ENCODE measurements at places on chromosomes 6 and 20.
A peak's percentile ranks its signal among the peaks of the same experiment; 100 is the strongest.

- peak; percentile 79 for DNase-seq
These were observed 14.3 kb upstream of the NCOA3 start for GRCh38 chr20:47487175-47487917.

DNA sequence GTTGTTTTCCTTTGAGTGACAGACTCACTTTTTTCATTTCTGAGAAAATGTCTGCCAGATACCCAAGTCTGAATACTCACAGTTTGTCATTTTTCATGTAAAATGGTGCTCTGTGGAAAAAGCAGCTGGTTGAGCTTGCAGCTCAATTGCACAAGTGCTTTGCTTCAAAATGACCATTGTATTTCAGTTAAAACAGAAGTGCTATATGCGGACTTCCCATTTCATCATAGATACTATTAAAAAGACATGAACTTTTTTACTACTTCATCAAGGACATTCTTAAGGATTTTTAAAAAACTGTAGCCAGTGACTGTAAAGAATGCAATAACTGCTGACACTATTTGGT lies 61.5 kb downstream of the KCNS1 start:
- DNase-seq = no peak

- no peak for DNase-seq
These were observed 132.6 kb upstream of the RIN2 start for GRCh38 chr20:19625426-19625825.

DNA sequence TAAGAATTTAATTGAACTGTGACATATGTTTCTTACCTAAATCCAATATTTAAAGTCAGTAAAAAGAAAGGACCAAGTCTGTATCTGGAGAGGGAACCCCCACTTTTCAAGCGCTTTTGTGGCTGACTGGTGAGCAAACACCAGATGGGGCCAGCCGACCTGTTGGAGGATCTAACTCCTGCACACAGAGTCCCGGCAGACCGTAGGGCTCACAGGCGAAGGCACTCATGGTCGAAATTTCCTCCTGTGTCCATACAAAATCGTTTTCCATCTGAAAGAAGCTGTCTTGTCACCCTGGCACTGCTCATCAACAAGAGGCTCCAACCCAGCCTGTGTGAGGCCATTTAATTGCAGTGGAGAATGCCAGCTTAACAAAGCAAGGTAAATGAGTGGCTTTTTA lies 94.0 kb downstream of the SCML4 start:
- peak; percentile 76 for DNase-seq

GRCh38 chr6:52213127-52213526 lies 27.0 kb downstream of the IL17A start:
- DNase-seq = no peak

DNA sequence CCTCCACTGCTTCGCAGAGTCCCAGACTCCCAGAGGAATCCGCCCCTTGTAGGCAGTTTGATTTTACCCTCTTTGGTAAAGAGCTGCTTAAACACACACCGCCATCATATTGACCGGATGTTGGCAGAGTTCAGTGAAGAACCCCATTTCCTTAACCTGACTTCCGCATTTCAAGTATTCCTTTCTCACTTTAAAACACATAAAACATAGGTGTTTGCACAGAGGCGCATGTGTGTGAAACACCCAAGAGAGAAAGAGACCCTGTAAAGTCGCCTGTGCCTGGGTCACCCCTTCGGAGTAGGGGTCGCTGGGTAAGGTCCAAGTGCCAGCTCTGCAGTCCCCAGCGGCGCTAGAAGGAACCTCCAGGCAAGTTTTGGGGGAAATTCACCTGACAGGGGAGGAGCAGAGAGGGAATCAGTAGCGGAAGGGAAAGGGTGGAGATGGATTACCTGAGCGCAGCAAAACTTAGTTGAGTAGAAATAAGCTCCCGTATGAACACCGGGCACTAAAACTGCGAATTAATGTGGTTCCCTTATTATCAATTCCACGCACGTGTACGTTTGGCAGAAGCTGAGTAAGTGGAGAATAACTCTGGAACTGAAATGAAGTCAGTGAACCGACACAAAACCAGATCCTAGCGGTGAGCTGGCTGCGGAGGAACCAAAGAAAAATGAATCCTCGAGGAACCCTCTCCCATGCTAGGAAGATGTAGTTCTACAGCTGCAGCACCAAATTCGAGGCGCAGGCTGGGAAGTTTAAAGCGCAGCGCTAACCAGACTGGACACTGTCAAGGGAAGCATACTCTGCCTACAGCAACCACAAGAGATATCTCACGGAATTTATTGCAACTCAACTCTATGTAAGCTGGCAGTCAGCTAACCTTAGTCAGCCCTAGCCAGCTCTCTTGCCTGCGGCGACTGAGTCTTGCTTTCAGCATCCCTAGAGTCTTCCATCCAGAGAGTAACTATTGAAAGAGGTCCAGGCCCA lies 3.5 kb upstream of the HTR1B start:
- no peak for DNase-seq

GRCh38 chr20:24542721-24543120 lies 73.3 kb downstream of the SYNDIG1 start:
- no peak for DNase-seq

DNA sequence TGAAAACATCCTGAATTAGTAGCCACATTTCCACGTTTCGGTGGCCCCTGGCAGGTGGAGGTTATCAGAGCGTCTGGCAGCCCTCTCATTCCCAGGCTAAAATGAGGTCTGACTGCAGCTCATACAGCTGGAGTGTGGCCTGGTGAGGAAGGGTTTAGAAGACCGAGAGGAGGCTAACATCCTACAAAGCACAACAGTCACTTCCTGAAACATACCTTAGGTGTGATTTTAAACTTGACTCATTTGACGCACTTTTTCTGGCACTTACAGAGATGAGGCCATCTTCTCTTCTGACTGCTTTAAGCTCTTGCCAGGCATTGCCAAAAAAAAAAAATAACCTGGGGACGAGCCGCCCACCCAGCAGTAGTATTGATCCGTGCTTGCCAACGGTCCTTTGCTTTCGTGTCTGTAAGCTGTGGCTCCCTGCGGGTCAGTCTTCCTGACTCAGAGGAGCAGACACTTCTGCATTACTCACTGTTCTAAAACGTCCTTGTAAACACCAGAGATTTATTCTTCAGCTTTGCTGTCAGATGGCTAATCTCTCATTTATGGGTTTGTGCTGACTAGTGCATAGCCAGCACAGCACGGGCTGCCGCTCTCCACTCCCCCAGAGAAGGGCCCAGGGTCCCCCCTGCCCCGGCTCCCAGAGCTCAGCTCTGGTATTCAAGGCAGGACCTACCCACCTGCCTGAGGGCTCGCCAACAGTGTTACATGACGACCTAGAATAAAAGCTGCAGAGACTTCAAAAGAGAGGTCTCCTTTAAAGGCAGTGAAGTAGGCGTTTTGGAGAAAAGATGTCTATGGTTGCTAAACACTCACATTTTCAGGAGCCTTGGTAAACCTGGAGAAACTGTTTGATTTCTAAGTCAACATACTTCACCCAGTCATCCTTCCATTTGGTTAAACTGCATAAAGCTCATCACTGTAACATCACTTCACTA lies 78.5 kb upstream of the FRMD1 start:
- no peak for DNase-seq

GRCh38 chr6:56628105-56628504 lies 14.6 kb downstream of the DST start:
- no peak for DNase-seq

- DNase-seq = no peak
These were observed 38.9 kb downstream of the FYN start for GRCh38 chr6:111834356-111834755.

DNA sequence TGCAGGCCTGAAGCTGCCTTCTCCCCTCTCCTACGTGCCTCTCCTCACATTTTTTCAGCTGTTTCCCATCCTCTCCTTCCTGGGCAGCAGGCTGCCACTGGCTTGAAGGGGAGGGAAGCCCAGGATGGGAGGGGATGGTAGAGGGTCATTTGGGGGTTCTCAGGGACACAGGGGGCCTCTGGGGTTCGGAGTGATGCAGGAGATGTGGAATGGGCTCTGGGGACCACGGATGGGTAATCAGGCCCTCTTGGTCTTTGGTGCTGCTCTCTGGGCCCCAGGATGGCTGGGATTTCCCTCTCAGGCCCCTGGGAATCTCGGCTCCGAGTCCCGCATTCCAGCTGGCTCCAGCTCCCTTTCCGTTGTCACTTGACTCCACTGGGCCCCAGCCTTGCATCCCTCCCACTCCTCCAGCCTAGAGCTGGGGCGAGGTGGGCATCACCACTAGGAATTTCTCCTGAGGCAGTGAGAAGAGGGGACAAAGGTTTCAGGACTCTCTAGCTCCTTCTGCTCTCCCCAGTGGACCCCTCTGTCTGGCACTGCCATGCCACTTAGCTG lies 2.0 kb upstream of the DDR1 start:
- no peak for DNase-seq

DNA sequence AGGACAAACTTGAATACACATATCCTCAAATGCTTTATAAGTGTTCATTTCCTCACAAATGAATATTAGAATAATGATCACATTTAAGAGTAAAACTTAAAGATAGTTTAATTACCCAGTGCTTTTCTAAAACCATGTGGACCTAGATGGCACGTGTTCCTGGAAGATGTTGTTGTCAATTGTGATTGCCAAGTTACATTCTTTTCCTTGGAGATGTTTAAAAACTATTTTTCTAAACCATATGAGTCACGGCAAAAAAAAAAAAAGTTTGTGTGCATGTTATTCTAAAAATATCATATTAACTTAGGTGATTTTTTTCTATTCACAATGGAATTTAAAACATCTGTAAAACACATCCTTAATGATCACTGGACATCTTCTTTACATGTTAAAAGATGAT lies 51.1 kb downstream of the RCAN2 start:
- DNase-seq = no peak

- DNase-seq = no peak
These were observed 90.7 kb upstream of the BACH2 start for GRCh38 chr6:90387383-90387775.

DNA sequence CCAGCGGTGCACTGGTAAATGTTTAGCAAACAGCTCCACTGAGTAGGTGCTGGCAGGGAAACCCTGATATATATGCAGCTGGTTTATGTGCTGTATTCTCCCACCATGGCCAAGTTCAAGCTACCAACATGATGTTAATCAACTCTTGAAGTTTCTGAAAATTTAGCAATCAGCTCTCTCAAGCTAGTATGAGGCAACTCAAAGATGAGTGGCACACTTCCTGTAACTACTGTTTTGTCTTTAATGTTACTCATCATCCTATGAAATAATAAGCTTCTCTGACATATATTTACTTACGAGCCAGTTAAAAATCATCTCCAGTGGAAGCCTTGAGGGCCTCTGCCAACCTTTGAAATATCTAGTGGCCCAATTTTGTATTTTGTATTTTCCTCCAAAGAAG lies 54.7 kb downstream of the TRMT6 start:
- no peak for DNase-seq

GRCh38 chr6:108559884-108560462 lies 744 bp upstream of the FOXO3 start:
- DNase-seq = peak; percentile 36

All from CD4-positive, alpha-beta T cell (primary cell).